ENCODE measurements at places on chromosomes 3 and 15. TPM values are rescaled to one million over a fixed set of nuclear protein-coding genes. Genes with fewer than 3 reads are reported as not detected.

DNA sequence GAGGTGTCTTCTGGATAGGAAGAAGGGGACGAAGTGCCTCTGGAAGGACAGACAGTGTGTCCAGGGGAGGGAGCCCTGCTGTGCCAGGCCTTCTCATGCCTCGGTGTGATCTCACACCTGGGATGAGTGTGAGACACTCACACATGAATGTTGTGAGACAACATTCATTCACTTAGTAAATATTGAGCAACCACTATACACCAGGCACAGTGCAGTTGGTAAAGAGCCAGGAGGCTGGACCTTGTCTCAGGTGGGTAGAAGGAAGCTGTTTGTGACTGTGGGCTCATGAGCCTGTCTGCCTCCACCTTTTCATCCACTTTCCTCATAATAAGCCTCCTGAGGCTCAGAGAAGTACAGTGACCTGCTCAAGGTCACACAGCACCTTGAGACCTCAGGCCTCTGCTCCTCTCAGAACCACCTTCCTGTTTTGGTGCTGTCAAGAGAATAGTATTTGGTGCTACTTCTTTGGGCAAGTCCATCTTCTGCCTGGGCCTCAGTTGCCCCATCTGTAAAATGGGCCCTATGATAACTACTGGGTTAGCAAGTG lies 20.9 kb downstream of the SLC6A6 start:
- no peak for DNase-seq

DNA sequence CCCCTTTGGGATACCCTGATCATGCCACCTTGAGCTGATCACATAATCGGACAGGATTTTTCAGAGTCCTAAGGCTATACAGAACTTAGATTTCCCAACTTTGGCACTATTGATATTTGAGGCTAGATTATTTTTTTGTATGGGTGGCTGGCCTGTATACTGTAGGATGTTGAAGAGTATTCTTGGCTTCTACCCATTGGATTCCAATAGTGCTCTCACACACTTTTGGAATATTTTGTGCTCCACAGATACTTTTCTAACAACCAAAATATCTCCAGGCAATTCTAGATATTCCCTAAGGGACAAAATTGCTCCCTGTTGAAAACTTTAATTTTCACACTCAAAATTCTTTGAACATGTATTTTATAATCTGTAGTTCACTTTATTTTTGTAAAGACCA lies 125.1 kb downstream of the ABI3BP start:
- no peak for DNase-seq

DNA sequence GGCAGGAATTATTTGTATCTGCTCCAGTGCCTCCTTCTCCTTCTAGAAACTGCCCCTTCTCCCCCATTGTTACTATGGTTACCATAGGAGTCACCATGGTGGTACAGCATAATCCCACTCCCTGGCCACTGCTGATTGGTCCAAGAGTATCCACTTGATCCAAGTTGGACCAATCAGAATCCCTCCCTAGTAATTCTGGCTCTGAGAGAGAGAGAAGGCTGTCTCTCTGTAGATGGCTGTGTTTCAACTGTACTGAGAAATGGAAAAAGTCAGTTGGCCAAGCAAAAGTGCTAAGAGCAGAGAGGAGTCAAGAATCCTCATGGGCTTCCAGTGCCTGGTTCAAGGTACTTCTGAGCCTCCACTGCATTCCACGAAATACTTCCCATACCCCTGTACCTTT lies 120.6 kb upstream of the SPATA12 start:
- no peak for DNase-seq

DNA sequence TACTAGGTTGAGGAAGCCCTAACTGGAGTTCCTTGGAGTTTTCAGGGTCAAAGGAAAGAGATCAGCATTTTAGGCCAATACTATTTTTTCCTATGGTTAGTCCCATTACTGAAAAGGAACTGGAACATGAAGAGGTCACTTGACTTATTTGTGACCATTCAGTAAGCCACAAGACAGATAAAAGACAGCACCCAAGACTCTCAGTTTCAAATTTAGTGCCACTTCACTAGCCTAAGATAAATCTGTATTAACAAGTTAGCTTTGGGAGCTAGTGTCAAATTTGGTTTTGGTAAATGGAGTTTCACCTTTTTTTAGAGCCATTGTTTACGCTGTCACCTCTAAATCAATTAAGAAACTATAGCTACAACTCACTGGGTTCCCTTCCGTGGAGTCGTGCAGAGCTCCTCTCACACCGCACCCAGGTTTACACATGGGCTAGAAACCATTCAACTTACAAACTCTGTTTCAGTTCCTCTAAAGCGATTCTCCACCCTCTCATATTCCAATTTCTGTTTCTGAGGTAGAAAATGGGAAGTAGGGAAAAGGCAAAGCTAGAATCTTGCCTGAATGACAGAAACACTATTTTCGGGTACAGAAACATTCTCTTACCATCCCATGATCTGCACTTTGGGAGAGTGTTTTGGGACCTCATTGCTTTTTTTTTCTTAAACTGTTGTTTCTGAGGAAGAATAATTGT lies 14.4 kb downstream of the CCDC32 start:
- no peak for DNase-seq

Gene FBXO40
- total RNA-seq, result not detected

DNA sequence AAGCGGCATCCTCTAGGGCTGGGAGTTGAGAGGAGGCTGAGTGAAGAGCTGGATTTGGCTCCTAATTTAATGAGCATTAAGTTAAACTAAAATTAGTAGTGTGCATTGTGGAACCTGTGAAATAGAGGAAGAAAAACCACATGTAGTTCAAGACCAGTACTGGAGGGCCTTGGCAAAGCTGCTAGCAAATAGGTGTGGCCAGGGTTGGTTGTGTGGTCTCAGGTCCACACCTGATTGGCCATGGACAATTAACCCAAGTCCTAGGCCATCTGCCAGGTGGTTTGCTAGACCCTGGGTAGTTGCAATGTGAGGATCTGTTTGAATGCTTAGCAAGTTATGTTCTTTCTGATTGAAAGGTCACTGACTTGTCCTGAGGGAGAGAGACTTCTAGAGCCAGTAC lies 275.5 kb downstream of the PDCD6IP start:
- no peak for DNase-seq
